Activated naive CD8-positive, alpha-beta T cell treated with anti-CD3 and anti-CD28 coated beads for 36 hours (primary cell): ENCODE measurements at places on chromosomes 3 and 15. TPM values are rescaled to one million over a fixed set of nuclear protein-coding genes. Genes with fewer than 3 reads are reported as not detected.

GRCh38 chr3:74059301-74059922 lies 434.7 kb upstream of the PDZRN3 start:
- DNase-seq, result no peak

GRCh38 chr3:188092648-188093047 lies 61.3 kb upstream of the LPP start:
- DNase-seq, result peak; percentile 22

- DNase-seq, result no peak
Observed at GRCh38 chr3:47741925-47742324, 39.8 kb downstream of the SMARCC1 start.

GRCh38 chr3:184200825-184201224 lies 14.8 kb downstream of the ABCF3 start:
- no peak for DNase-seq

ADAMTSL3 gene
- total RNA-seq, result not detected

GRCh38 chr3:148990236-148990635 lies 1.1 kb upstream of the GYG1 start:
- DNase-seq, result no peak

- DNase-seq, result no peak
Observed at GRCh38 chr15:80462836-80463512, 58.8 kb downstream of the ARNT2 start.

GRCh38 chr3:10389995-10390394 lies 69.1 kb upstream of the SEC13 start:
- DNase-seq, result no peak

CHRNA7 gene
- total RNA-seq, result not detected

GRCh38 chr3:121819236-121819635 lies 15.6 kb downstream of the IQCB1 start:
- DNase-seq, result no peak

SNX22 gene
- 0.74 TPM for total RNA-seq

UCN2 gene
- not detected for total RNA-seq

RNF111 gene
- total RNA-seq, result 19.9 TPM

ZNF385D gene
- total RNA-seq, result not detected

GRCh38 chr15:66715181-66715624 lies 13.2 kb downstream of the SMAD6 start:
- DNase-seq, result no peak

- DNase-seq, result no peak
Observed at GRCh38 chr15:37076543-37076942, 23.8 kb downstream of the MEIS2 start.

MCTP2 gene
- 12.1 TPM for total RNA-seq

TMED3 gene
- total RNA-seq, result 47.4 TPM

DNA sequence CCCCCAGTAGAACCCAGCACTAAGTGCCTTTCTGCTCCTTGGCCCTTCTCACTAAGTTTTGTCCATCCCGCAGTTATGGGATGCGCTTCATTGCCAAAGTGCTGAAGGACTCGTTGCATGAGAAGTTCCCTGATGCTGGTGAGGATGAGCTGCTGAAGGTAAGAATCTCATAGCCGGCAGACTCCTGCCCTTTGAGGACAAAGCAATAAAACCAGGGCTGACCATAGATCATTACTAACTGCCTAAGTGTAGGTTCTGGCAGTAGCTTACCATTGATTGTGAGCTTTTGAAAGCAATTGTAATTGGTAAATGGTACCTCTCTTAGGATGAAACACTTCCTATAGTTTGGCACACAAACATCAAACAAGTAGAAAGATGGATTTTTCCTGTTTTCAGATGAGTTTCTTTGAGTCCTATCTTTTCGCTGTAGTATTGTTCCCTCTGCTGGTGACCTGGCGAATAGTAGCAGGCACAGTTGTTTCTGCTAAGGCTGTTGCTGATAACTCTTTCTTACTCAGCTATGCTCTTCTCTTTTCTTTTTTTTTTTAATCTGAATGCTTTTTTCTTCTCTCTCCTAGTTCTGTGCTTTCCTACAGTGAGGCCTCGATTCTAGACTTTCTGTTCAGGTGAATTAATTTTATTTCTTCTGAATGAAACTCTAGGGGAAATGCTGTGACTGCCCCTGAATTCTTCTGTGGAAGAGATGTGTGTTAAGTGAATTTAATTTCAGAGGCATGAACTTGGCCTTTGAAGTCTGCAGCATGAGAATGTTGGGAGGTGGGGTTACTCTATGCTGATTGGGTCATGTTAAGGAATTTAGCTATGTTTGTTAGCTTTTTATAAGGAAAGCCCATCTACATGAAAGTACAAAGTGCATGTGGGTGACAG lies 47.4 kb upstream of the CRTC3 start:
- DNase-seq, result peak; percentile 7

GRCh38 chr3:180036092-180036670 lies 556 bp downstream of the PEX5L start:
- DNase-seq, result no peak

CACNA2D3 gene
- total RNA-seq, result not detected

GRCh38 chr15:55555089-55555488 lies 33.1 kb downstream of the PYGO1 start:
- no peak for DNase-seq

C15orf62 gene
- total RNA-seq, result 0.50 TPM

GRCh38 chr3:135929670-135930069 lies 35.9 kb upstream of the PPP2R3A start:
- no peak for DNase-seq

MANF gene
- 159 TPM for total RNA-seq

- no peak for DNase-seq
Observed at GRCh38 chr15:34365091-34365825, 1.7 kb downstream of the LPCAT4 start.

- DNase-seq, result no peak
Observed at GRCh38 chr15:83283138-83283812, 1.2 kb downstream of the BNC1 start.

DNA sequence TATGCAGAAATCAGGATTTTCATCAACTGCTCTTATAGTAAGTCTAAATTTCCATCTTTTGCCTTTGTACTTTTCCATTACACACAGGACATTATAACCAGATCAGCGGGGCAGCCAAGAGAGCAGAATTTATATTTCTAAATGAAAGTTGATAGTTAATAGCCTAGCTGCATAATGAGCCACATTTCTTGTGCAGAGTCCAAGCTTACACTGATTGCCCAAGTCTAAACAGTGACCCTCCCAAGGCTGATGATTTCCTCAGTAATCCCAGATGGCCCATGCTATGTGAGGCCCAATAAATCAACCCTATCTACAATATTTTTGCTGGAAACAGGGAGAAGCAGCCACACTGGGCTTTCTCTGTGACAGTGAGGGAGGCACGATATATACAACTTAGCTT lies 475.8 kb upstream of the KCNMB2 start:
- DNase-seq, result no peak

GRCh38 chr3:124592658-124593441 lies 137.4 kb upstream of the UMPS start:
- peak; percentile 53 for DNase-seq

DNA sequence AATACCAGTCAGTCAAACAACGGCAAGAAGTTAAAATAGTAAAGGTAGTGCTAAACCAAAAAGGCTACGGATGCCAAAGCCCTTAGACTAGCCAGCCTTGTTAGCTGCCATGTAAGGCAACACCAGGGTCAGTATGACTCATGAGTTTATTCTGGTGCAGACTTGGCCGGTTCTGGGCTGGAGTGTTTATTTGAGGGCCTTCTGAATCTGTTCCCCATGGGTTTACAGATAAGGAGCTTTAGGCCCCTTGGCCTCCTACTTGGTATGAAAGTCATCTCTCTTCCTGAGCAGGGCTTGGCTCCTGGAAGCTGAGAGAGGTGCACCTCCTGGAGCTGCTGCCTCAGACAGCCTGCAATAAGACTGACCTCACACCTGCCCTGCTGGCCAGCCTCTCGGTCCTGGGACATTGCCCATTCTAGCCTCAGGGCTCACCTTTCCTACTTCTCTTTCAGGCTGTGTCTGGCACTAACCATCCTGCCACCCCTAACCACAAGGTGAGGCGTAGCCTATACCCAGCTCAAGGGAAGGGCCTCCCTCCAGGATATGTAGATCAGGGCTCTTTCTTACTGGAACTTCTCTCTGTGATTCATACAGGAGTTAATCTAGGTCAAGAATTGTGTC lies 10.4 kb upstream of the RTP1 start:
- DNase-seq, result no peak

- DNase-seq, result no peak
Observed at GRCh38 chr3:123330441-123330991, 118.4 kb downstream of the ADCY5 start.

DNA sequence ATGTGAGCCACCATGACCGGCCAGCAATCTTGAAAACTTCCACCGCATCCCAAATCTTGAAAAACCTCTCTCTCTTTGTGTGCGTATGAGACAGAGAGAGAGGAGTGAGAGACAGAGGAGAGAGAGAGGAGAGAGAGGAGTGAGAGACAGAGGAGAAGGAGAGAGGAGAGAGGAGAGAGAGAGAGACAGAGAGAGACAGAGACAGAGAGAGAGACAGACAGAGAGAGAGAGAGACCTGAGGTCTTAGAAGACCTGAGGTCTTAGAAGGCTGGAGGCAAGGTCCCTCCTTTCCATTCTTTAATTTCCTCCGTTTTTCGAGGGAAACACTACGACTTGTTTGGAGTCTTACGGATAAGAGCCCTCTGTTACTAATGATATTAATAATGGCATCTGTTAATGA lies 39.5 kb downstream of the TMEM40 start:
- DNase-seq, result no peak

- no peak for DNase-seq
Observed at GRCh38 chr3:124461838-124462632, 268.2 kb upstream of the UMPS start.

DNA sequence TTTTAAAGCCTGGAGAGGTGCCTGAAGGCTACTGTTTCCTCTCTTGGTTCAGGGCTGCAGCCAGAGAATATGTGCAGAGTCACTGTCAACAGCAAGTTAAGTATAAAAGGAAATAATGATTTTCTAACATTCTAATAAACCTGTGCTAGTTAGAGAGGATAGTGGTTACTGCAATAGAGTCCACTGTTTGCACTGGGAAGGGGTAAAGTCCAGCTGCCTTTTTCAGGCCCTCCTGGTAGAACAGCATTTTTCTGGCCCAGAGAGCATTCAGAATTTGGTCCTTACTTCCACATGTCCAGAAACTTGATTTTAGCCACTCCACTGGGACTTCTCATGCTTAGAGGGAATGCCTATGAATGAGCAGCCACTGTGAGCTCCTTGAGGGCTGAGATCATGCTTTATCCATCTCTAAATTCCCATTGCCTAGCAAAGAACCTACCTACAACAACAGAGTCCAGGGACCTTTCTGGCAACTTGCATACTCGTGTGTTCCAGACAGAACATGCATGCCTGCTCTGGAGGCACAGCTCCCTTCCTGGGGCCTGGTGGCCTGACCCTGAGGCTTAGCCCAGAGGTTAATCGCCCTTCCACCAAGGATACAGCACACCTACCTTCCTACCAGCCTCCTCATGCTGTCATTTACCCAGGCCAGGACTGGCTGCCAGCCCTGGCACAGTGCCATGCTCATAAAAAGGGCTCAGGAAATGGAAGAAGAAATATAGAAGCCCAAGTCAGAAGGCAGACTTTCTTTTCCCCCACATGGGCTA lies 50.3 kb upstream of the ATP13A3 start:
- no peak for DNase-seq

DISP2 gene
- total RNA-seq, result 0.08 TPM

- DNase-seq, result no peak
Observed at GRCh38 chr15:35023804-35024203, 35.7 kb upstream of the ZNF770 start.

- DNase-seq, result peak; percentile 70
Observed at GRCh38 chr3:195863121-195864061, 45.0 kb downstream of the TNK2 start.

GXYLT2 gene
- total RNA-seq, result 0.16 TPM

GRCh38 chr3:65564483-65564882 lies 474.2 kb downstream of the MAGI1 start:
- DNase-seq, result no peak

DNA sequence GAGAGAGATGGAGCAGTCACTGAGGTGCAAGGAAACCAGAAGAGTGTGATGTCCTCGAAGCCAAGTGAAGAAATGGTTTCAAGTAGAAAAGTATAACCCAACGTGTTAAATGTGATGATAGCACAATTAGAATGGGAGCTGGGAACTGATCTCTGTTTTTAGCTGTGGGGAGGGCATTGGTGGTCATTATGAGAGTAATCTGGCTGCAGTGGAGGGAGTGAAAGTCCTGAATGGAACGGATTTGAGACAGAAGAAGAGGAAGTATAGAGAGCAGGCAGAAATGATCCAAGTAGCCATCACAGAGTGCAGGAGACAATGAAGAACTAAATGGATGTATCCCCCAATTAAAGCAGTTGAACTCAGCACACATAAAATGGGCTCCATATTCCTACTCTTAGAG lies 235.3 kb downstream of the IGSF11 start:
- DNase-seq, result no peak

ATP2C1 gene
- 48.8 TPM for total RNA-seq

PLA2G4F gene
- not detected for total RNA-seq

GRCh38 chr3:81723732-81724313 lies 37.6 kb downstream of the GBE1 start:
- no peak for DNase-seq

- DNase-seq, result no peak
Observed at GRCh38 chr3:137121704-137122314, 164.0 kb downstream of the IL20RB start.

GRCh38 chr3:89098964-89099585 lies 8.3 kb upstream of the EPHA3 start:
- peak; percentile 28 for DNase-seq

DNA sequence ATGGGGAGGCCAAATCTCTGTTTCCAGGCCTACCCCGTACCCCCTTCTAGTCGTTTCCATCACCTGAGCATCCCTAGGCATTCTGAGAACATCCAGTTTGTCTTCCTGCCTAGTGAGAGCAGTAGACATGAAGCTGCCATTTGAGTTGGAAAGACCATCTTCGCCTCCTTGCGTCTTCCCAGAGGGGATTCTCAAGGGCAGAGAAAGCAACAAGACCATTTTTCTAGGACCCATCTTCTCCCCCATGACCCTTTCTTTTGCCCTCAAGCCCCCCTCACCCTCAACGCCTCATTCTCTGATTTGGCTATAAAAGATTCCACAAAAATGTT lies 148.7 kb upstream of the BHLHE40 start:
- no peak for DNase-seq

PDZRN3 gene
- not detected for total RNA-seq

- no peak for DNase-seq
Observed at GRCh38 chr15:74907163-74907870, 666 bp upstream of the FAM219B start.

GRCh38 chr3:57086201-57086600 lies 25.7 kb downstream of the SPATA12 start:
- no peak for DNase-seq

PYGO1 gene
- not detected for total RNA-seq
